ENCODE measurements at places on chromosomes 2 and 18.

GRCh38 chr2:44295633-44296359 is 20.5 kb downstream of the SLC3A1 start:
- DNase-seq: no peak

- no peak for DNase-seq
These were observed 163.3 kb upstream of the NXPH2 start for GRCh38 chr2:138943470-138943869.

DNA sequence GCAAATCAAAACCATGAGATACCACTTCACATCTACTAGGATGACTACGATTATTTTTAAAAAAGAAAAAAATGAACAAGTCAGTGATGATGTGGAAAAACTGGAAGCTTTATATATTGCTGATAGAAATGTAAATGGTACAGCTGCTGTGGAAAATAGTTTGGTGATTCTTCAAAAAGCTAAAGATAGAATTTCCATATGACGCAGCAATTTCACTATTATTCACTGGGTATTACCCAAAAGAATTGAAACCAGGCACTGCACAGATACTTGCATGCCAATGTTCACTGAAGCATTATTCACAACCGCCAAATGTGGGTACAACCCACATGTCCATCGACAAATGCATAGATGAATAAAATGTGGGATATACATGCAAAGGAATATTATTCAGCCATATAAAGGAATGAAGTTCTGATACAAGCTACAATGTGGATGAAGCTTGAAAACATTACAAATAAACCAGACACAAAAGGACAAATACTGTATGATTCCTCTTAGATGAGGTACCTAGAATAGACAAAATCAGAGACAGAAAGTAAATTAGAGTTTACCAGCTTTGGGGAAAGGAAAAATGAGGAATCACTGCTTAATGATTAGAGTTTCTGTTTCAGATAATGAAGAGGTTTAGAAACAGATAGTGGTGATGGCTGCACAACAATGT is 11.1 kb downstream of the RTTN start:
- peak; percentile 20 for DNase-seq

GRCh38 chr2:172253190-172254052 is 150.7 kb upstream of the DLX2 start:
- no peak for DNase-seq

DNA sequence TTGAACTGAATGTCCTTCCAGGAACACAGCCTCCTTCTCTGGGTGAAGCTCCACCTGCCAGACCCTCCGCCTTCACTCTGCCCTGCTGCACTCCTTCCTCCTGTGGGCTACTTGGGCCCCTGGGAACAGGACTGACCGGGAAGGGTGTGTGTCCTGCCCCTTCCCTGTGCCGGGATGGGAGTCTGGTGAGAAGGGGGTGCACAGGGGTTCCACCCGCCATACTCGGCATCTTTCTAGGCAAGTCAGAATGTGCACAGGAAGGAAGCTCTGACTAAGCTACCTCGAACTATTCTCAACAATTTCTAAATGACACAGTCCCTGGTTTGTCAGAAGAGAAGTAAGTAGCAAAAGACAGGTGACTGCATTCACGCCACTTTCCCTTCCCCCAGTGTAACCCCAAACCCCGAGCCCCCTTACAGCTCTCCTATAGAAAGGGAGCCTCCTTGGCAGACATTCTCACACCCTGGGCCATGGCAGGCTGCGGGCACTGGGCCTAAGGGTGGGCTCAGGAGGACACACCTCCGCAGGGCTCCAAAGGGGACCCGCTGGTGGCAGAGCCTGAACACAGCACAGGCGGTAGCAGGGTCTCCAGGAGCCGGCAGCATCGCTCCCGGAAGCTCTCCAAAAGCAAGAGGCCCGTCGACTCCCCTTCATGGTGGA is 184.1 kb downstream of the HDAC4 start:
- DNase-seq: peak; percentile 37

DNA sequence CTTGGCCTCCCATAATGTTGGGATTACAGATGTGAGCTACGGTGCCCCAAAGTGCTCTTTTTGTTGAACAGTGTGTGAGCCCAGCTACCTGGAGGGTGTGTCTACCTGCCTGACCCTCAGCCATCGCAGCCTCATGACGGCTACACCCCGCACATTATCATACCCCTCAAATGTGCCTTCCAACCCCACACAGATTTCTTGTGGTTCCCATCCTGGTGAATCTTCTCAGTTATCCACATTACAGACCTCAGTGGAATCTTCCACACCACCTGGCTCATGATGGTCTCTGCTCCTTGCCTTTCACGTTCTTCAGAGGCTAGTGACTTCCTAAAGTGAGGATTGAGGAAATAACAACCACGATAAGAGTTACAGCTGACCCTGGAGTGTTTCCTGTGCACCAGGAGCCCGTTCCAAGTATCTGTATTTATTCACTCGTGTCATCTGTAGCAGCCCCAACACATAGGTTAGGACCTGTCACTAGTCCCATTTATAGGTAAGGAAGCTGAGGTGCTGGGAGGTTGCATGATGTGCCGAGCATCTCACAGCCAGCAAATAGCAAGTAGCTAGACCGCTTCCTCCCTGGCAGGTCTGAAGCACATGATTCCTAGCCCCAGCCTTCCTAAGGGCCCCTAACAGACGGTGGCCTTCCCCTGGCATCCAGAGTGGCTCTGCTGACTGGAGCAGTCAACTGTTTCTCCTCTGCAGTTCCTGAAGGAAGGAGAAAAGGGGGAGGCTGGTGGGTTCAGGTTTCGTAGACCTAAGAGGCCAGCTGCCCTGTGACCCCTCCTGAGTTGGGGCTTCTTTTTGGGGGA is 47.3 kb downstream of the TCF7L1 start:
- DNase-seq: no peak

DNA sequence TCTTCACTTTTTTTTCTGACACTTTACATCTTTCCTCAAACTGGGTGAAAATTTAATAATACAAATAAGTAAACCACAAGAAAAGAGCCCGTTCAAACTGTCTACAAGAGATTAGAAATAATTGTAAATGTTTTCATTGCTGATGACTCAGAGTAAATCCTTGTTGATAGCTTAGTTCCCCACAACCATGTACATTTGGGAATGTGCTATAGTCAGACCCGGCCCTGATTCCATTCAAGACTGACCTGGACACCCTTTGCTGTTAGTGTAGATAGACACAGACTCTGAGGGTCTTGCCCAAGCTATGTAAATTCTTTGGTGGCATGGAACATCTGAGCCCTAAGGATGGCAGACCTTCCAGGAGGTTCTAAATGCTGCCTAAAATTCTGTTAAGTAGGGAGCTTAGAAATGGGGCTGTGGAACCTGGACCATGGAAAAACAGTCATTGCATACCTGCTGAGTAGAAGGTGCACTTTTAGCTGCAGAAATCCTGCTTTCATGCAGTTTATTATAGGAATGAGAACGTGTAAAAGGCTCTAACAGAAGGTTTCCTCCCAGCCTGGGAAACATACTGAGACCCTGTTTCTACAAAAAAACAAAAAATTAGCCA is 3.7 kb downstream of the MALT1 start:
- DNase-seq: no peak

GRCh38 chr2:178756843-178757242 is 50.4 kb downstream of the TTN start:
- DNase-seq: no peak

DNA sequence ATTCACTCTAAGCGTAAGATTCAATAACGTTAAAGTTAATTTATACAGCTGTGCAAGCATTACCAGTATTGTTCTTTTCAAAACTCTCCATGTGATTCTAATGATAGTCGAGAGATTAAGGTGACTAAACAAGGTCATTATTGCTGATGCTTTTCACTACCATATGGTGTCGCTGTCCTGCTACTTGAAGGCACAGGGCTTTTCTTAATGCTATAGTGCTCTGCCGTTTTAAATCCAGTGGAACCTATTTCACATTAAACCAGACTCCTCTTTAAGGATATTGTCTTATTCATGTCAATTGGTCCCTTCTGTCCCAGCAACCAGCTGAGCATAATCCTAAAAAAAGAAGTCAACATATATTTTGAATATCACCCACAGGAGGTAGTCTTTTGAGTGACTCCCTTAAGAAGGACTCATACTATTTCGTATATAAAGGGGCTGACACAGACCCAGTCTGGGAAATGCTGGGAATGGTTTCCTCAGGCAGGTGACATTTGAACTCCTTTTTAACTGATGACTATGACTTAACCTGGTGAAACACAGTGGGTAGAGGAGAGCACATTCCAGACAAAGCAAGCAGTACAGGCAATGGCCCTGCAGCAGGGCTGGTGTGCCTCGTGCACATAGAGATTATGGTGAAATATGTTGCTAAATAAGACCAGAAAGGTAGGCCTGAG is 53.9 kb upstream of the CYTIP start:
- DNase-seq: peak; percentile 49

GRCh38 chr2:43082903-43083677 is 143.3 kb downstream of the ZFP36L2 start:
- no peak for DNase-seq

DNA sequence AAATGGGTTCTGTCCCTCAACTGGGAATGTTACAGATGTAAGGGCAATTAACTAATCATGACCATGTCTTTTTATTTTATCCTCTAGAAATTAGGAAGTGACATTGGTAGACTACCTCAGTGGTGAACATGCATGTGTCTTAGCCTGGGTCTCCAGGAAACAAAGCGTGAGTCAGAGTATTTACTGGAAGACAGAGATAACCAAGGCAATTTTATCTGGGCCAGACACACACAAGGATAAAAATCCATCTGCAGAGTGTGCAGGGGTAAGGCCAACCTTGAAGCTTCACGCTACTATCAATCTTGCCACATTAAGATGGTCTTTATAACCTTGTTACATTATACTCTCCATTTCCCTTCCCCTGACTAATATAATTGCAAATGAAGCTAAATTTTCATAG is 487.5 kb downstream of the SUCLG1 start:
- no peak for DNase-seq

GRCh38 chr2:24040511-24040910 is 6.7 kb downstream of the WDCP start:
- no peak for DNase-seq

DNA sequence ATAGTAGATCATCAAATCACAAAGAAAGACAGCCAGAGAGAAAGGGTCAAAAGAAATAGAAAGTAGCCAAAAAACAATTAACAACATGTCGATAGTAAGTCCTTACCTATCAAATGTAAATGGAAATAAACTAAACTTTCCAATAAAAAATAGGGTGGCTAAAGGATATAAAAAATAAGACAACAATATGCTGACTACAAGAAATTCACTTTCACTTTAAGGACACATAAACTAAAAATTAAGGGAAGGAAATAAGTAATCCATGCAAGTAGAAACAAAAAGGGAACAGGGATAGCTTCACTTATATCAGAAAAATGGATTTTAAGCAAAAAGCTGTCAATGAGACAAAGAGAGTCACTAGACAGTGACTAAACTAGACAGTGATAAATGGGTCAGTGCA is 903.9 kb upstream of the ZEB2 start:
- DNase-seq: no peak

- no peak for DNase-seq
These were observed 258.9 kb upstream of the FBXO11 start for GRCh38 chr2:48165070-48165753.

DNA sequence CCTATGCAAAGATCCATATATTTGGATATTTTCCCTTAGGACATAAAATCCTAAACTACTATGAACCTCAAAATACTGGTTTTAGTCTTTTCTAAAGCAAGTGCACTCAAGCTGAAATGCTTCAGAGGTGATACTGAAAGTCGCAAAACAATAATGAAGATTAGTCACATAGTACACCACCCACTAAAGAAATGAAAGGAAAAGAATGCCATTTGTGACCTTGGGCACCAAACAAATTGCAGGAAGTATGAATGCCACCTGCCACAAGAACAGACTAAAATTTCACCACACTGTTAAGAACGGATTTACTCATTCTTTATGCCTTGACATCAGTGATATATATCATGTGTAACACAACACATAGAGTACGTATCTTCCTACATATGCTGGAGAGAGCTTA is 161.5 kb downstream of the ZNF521 start:
- DNase-seq: no peak

DNA sequence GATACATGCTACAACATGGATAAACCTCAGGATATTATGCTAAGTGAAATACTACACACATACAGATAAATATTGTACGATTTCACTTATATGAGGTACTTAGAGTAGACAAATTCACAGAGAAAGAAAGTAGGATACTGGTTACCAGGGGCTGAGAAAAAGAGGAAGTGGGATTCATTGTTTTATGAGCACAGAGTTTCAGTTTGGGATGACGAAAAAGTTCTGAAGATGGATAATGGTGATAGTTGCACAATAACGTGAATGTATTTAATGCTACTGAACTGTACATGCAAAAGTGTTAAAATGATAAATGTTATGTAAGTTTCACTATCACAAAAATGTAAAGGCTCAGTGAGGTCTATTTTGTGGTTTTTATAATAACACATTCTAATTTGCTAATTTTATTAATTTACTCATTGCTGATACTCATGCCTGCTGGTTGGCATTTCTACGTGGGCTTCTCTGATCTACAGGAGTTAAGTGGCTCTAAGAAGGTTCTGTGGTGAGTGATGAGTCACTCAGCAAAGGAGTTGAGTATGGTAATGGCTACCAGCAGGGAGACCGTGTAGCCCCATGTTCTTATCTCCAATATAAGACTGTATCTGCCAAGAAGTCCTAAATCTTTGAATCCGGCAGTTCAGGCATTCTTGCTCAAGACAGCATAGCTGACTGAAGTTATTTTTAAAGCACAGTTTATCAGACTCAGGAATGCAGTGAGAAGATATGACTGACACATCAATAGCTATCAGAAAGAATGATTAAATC is 41.1 kb downstream of the UPP2 start:
- DNase-seq: no peak

DNA sequence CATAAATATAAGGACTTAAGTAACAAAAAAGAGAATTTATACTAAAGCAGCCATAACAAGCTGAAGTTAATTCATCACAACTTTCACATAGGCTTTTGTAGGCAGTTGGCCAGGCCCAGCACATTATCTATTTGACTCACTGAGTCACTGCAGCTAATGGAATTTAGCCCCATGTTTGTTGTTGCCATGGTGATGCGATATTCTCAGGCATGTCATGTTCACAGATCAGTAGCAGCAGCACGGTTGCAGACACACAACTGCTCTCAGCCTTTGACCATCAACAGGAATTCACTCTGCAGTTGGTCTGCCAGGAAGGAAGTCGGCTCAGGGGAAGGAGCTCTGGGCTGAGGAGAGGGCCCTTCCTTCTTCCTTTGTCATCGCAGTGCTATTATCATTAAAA is 639.8 kb downstream of the TMEM182 start:
- no peak for DNase-seq

Data from GM20000 (cell line).